ENCODE measurements at places on chromosomes 6 and 20. TPM values are rescaled to one million over a fixed set of nuclear protein-coding genes. Genes with fewer than 3 reads are reported as not detected.

DNA sequence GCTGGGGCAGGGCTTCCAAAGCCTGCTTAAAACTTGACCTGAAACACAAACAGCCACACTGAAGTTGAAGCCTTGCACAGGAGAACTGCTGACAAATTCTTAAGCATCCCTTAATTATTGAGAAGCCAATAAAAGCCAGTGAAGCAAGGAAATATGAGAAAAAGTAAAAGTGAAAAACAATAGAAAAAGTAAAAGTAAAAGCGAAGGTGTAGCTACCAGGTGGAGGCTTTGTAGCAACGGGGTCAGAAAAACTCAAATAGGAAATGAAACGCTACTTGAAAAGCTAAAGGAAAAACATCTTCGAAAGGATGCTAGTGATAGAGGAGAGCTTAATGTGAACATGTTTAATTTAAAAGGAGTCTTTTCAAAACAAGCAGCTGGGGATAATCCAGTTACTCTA is 97.4 kb downstream of the IRF4 start:
- DNase-seq, result no peak

DNA sequence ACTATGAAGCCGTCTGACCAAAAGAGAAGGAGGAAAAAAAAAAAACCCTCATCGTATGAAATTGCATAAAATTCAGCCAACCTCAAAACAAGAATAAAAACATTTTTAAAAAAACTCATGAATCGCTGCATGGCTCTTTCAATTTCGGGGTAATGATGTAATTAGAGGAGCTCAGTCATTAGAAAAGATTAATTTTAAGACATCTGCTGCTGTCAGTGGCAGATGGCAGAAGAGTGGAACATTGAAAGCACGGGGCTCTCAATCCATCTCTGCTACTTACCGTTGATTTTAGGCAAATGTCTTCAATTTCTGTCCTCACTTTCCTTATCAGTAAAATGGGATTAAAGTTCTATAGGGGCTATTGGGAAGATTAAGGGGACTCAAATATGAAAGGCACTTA is 79.1 kb downstream of the EYA2 start:
- DNase-seq, result no peak

DNA sequence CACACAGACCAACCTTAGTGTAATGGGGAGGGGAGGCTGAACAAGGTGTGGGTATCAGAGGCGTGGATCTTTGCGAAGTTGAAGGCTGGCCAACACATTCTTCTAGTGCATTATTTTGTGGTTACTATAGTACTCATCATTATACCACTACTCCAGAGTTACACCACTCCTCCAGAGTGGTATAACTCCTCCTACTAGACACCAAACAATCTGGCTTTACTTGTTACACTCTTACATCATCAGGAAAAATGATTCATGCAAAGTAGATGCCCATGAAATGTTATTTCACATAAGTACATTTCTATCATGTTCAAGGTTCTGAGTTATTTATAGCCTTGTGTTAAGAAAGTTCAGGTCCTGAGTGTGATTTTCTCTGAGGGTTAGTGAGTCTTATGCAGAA is 443.1 kb upstream of the OPRM1 start:
- no peak for DNase-seq

TMEM200A gene
- 1.1 TPM for total RNA-seq

DNA sequence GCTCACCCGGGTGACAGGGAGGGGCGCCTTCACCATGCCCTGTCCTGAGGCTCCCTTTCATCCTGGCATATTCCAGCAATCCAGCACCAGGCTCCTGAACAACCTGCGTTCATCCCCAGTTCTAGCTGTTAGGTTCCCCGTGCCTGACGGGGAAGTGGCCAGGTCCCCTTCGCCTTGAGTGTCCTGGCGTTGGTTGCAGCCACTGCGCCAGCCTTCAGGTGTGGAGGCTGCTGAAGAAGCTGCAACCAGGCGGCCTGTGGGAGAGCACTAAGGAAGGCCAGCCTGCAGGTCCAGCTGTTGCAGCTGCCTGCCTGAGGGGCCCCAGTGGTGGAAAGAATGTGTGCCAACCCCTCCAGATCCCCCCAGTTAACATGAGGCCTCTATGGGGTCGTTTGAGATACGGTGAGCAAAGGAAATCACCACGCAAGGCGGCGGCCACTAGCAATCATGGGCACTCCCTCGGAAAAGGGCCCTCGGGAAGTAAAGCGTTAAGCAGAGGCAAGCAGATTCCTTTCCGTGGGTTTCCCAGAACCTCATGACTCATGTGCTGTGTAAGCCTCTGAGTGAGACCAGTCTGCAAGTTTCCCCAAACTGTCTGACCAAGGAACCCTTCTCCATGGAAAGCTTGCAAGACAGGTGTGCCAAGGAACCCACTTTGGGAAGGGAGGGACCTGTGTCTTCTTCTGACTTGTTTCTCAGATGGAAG is 320.8 kb downstream of the TAF4 start:
- no peak for DNase-seq

DNA sequence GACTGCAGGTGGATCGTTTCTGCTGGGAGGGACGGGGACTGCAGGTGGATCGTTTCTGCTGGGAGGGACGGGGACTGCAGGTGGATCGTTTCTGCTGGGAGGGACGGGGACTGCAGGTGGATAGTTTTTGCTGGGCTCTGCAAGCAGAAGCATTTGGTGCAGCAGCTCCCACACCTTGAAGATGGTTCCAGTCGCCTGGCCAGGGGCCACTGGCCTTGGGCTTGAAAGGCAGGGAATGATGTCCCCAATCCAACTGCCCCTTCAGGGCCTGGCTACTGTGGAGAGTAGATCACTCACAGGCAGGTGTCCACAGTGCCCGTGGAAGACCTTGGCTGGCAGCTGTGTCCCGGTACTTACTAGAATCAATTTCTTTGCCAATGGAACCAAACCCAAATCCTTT is 68.2 kb downstream of the PSMG4 start:
- no peak for DNase-seq

GRCh38 chr20:47357296-47358038 is 968 bp upstream of the ZMYND8 start:
- peak; percentile 73 for DNase-seq
